Activated CD4-positive, alpha-beta T cell treated with anti-CD3 and anti-CD28 coated beads, Interleukin-2, Interleukin-4, amounts not matched to agents 100 ng/mL and 50 ng/mL, durations not matched to agents 16 hours and 8 hours (primary cell): ENCODE measurements at places on chromosomes 1 and 21.
A peak's percentile ranks its signal among the peaks of the same experiment; 100 is the strongest.

DNA sequence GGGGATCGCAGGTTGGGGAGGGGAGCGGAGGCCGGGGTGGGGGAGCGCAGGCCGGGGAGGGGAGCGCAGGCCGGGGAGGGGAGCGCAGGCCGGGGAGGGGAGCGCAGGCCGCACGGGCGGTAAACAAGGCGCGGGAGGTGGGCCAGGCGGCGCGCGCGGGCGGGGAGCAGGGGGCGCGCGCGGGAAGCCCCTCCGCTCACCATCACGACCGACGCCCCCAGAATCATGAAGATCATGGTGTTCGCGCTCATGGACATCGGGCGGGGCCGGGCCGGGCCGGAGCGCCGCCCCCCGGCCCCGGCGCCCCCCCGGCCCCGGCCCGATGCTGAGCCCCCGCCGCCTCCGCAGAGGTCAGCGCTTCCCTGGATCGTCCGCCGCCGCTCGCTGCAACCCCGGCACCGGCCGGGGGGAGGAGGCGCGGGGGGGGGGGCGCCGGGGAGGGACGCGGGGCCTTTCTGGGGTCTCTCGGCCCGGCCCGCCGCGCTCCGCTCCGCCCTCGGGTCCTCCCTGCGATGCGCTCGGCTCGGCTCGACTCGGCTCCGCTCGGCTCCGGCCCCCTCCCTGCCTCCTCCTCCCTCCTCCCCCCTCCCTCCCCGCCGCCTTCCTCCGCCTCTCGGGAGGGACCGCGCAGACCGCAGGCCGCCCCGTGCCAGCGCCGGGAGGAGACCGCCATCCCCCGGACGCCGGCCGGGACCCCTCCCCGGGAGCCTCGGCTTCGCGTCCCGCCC is at the start of gene TMEM240:
Gene TMEM240, minus strand, starts transcription at position 535 of the 728 bp plus-strand sequence. Its CDS starts 278 bp downstream, at position 257.
- peak; percentile 46 for DNase-seq

DNA sequence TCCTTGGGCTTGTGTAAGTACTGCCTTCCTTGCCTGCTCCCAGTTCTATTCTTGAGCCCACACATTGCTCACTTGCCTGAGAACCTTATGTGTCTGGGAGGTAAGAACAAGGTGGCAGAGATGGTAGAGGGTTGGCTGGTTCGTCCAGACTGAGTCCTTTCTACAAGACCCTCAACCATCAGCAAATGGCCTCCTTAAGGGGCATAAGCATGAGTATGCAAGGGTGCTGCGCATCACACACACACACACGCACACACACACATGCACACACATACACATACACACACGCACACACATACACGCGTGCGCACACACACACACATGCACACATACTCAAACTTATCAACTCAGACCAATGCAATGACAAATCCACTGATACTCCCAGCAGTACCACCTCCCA is 56.9 kb downstream of the RHBG start:
- DNase-seq: no peak

DNA sequence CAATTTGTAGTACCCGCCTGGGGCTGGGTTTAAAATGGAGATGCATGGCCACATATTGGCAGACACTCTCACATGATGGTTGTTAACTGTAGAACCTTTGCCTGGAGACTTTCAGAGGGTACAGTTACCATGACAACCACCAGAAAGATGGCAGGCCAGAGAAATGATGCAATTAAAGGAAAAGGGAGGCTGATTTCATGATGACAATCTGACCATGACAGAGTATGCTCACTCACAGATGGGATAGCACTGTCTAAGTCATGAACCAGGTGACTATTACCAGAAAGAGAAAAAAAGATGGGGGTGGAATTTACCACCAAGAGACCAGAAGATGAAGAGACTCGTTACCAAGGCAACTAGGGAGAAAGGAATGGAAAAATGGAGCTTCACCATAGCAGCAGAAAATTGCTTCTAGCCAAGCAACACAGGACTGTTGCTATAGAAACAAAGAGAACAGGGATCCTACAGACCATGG is 3.5 kb upstream of the TRIT1 start:
- DNase-seq: peak; percentile 12

DNA sequence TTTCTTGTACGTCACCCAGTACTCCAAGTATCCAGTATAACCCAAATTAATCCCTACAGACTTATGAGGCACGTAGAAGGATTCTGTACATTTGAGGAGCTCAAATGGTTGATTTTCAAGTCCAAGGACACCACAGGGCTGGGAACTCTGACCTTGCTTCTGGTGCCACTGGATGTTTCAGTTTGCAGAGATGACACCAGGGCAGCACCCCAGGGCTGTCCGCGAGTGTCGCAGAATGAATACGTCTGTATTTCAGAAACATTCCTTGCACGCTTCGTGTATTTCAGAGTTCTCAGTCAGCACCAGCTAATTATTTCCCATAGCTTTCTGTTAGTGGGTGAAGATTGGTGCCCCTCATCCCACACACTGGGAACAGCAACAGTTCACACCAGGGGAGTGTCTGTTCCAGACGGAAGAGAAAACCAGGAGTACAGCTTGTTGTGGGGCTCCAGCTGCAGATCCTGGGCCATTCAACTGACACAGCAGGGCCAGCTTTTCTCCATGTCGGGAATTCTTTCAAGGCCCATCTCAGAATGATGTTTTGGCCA is 159.2 kb downstream of the RHOU start:
- DNase-seq: peak; percentile 4
